ENCODE measurements at places on chromosomes 3 and 15. TPM values are rescaled to one million over a fixed set of nuclear protein-coding genes. Genes with fewer than 3 reads are reported as not detected.

GOLGA6L7 gene
- not detected for polyA plus RNA-seq

OXTR gene
- 1.7 TPM for polyA plus RNA-seq

KBTBD13 gene
- not detected for polyA plus RNA-seq

CCDC54 gene
- not detected for polyA plus RNA-seq

ROBO1 gene
- polyA plus RNA-seq, result 202 TPM

DNAH12 gene
- polyA plus RNA-seq, result 1.8 TPM

FBXW12 gene
- polyA plus RNA-seq, result not detected

PCSK6 gene
- 1.4 TPM for polyA plus RNA-seq

CCDC174 gene
- polyA plus RNA-seq, result 18.0 TPM

UBR1 gene
- 35.9 TPM for polyA plus RNA-seq

CYP8B1 gene
- not detected for polyA plus RNA-seq

SLC22A14 gene
- polyA plus RNA-seq, result 0.16 TPM

ZMYND10 gene
- 5.2 TPM for polyA plus RNA-seq

TNFAIP8L3 gene
- not detected for polyA plus RNA-seq

All from neural cell (in vitro differentiated cells).